Panc1 (cell line): ENCODE measurements at places on chromosomes 2 and 18. TPM values are rescaled to one million over a fixed set of nuclear protein-coding genes. Genes with fewer than 3 reads are reported as not detected.

- no peak for DNase-seq
Measured at GRCh38 chr2:179842498-179843153, 18.8 kb downstream of the ZNF385B start.

ASB1 gene
- 57.3 TPM for total RNA-seq

DNA sequence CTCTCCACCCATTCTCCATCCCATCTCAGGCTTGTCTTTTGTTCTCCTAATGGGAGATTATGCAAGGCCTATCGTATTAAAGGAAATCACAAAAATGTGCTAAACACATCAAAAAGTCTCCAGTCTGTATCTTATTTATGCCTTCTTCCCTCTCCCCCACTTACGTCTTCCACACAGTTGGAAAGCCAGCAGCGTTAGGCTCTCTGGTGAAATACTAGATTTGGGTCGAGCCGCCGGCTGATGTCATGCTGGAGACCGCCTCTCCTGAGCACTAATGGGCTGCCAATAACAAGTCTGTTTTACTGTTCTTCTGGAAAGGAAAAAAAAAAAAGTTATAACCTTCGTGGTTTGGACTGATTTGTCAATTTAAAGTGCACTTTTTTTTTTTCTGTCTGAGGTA lies 182.7 kb upstream of the SIX2 start:
- no peak for DNase-seq

TSPYL6 gene
- not detected for total RNA-seq

CKAP2L gene
- 27.0 TPM for total RNA-seq

DNA sequence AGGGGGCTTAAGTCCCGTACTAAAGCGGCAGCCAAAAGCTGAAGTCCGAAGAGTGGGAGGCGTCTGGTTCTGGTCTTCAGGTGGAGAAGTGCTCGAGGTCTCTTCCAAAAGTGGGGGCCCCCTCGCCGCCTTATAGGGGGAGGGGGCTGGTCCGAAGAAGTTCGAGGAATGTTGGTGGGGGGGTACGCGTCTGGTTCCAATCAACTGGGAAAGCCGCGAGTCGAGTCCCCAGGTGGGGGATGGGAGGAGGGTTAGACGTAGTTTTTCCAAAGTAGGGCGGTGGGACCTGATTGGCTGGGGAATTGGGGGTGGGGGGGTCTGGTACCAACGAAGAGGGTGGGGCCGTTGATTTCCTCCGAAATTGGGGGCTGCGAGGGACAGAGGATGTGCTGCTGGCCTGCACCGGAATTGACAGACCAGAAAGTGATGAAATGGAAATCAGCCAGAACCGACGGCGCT lies 594 bp downstream of the ITM2C start:
- no peak for DNase-seq

- no peak for DNase-seq
Measured at GRCh38 chr2:240958366-240959213, 39.8 kb upstream of the SNED1 start.

- no peak for DNase-seq
Measured at GRCh38 chr18:78739882-78740677, 239.5 kb upstream of the SALL3 start.

CFAP53 gene
- total RNA-seq, result 0.23 TPM

GRCh38 chr2:73823916-73824523 lies 4.7 kb upstream of the STAMBP start:
- peak; percentile 71 for DNase-seq

ARHGEF33 gene
- total RNA-seq, result 0.41 TPM

DNA sequence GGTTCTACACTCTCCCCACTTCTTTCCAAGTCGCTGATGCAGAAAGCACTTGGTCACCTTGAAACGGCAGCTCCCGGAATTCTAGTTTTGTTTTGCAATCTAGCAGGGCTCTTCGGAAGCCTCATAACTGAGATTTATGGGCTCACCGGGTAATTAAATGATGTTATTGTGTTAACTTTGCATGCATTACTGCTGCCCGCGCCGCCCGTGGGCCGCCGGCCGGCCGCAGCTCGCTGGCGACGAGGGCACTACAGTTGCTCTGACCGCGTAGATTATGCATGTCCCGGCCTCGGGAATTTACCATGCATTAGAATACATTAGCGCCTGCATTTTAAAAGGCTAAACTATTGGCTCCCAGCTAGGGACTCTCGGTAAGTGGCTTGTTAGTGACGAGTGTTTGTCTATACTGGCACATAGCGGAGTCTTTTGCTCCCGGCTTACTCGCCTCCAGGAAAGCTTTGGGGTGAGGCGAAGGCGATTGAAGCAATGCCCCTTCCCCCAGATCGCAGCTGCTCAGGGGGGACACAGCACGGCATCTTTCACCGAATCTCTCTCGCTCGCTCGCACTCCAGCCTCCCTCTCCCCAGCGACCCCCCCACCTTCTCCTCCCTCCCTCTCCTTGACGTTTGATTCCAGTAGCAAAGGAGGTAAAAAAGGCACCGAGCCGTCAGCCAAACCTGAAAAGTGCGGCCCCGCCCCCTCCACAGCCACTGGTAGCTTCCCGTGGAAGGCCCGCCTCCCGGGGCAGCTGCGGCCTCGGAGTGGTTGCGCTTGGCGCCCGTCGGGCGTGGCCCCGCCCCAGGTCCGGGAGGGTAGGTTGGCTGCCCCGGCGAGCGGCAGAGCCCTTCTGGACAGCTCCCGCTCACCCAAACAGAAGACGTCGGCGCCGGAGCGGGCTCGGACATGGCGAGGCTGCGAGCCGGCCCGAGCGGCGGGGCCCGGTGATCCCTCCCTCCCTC lies at the start of gene ONECUT2:
ONECUT2 (plus strand) TSS at position 839 of the 959 bp plus-strand sequence. CDS start 343 bp downstream, outside the sequence.
- DNase-seq, result no peak

GALR1 gene
- not detected for total RNA-seq

DNA sequence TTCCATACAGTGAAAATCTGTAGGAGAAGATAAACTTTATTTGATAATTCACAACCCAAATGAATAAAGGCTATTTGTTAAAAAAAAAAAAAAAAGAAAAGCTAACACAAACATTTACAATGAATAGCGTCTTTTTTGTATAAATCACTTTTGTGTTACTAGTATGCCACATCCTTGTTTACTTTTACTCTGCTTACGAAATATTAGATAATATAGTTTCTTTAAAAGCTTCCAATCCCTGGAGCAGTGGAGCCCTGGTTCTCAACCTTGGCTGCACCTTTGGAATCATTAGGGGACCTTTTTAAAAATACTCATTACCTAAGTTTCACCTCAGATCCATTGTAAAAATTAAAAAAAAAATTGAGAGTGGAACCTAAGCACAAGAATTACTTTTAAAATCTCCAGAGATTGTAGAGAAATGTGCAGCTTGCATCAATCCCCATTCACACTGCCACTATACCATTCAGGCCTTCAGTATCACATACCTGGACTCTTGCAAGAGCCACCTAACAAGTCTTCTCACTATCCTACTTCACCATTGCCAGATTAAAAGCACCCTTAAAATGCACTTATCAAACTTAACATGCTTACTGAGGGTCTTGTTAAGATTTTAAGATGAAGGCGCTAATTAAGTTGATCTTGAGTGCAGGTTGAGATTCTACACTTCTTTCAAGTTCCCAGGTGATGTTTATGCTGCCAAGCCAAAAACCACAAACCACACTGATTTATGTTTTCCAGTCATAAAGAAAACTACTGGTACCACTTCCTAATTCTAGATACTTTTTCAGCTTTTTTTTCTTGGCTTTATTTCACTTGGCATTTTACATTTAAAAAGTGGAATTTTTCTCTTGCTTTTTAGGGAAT lies 59.7 kb upstream of the ZC3H15 start:
- no peak for DNase-seq

OTOF gene
- 0.41 TPM for total RNA-seq

ITGB1BP1 gene
- total RNA-seq, result 153 TPM

DNA sequence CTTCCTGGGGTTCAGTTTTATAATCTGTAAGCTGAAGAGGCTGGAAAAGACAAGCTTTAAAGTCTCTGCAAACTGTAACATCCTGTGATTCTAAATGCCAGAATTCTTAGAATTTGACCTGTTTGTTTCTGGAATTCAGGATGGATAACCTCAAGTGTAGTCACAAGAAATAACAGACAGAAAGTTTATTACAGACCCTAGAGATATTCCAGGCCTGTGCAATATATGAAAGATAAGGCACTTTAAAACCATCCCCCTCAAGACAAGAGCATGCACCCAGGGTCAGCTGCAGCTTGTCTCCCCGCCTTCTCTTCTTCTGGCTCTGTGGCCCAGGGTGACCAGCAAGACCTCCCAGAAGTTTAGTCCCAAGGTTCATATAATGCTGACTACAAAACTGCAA lies 298.7 kb upstream of the ACVR2A start:
- DNase-seq, result no peak

DNA sequence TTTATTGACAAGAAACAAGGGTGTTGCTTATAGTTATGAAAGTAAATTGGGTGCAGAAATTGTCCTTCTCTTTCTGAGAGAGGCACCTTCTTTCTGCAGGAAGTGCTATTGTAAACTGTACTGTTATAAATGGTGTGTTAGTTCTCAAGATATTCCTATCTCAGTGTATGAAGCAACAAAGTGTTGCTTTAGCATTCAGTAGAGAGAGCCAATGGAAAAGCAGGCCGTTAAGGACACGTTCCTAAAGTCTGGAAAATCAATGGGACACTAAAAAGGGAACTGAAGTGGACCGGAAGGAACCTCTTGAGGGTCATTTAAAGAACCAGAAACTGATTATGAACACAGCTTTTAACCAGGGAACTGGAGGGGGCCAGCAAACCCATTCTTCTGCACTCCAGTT lies 510.0 kb upstream of the ZEB2 start:
- DNase-seq, result no peak

LBX2 gene
- 9.6 TPM for total RNA-seq

NPHP1 gene
- total RNA-seq, result 7.2 TPM

MYOM1 gene
- total RNA-seq, result 0.92 TPM

- DNase-seq, result no peak
Measured at GRCh38 chr18:11504962-11505361, 104.4 kb upstream of the SLC35G4 start.

DNA sequence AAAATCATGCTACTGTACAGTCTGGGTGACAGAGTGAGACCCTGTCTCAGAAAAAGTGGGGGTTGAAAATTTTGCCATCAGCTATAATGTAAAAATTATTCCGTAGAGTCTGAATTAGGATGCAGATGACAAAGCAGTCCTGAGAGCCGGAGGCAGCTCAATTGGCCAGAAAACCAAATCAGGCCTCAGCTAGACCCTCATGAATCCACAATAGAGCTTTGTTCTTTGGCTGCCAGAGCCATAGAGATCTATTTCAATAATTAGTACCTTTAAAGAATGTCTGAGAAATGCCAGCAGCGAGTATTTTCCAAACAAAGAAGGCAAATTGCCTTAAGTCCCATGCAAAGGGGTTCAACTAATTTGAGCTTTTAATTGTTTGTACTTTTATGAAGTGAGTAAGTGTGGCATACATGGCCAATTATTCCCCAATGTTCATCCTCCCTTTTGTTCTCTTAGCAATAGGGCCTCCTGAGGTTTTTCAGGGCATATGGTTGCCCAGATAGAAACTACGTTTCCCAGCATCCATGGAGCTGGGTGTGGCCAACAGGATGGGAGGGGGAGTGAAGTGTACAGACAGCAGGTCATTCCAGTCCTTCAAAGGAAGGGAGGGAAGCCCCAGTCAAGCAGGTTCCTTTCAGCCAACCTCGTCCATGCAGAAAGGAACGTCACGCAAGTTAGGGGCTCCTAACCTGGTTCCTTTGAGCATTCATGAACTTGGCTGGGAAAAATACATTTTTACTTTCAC lies 211.3 kb upstream of the APCDD1 start:
- DNase-seq, result no peak

ANKRD30BL gene
- not detected for total RNA-seq

GRCh38 chr18:62904396-62905285 lies 189.3 kb downstream of the PHLPP1 start:
- no peak for DNase-seq

GRCh38 chr18:23703987-23704384 lies 14.7 kb downstream of the LAMA3 start:
- no peak for DNase-seq

GRCh38 chr18:47978141-47978540 lies 47.7 kb upstream of the SMAD2 start:
- DNase-seq, result no peak

IL36RN gene
- total RNA-seq, result not detected

- DNase-seq, result no peak
Measured at GRCh38 chr2:191190861-191191552, 40.2 kb upstream of the STAT4 start.

GRCh38 chr2:166932032-166932431 lies 43.8 kb downstream of the XIRP2 start:
- DNase-seq, result no peak

DNA sequence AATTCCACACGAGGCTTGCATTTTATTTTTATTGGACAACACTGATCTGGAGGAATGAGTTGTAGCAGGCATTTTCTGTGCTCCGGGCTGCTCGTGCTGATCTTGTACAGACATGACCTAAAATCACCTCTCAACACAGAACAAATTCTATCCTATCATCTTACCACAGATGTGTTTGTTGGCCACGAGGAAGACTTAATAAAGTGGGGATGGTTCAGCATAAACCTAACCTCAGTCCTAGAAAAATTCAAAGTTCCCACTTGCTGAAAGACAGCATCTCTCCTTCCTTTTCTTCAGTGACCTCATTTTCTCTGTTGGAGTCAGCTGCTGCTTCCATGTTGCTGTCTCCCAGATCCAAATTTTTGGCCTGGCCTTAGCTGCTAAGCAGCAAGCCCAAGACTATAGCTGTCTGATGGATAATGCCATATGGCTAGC lies 45.3 kb downstream of the RBKS start:
- no peak for DNase-seq

DNA sequence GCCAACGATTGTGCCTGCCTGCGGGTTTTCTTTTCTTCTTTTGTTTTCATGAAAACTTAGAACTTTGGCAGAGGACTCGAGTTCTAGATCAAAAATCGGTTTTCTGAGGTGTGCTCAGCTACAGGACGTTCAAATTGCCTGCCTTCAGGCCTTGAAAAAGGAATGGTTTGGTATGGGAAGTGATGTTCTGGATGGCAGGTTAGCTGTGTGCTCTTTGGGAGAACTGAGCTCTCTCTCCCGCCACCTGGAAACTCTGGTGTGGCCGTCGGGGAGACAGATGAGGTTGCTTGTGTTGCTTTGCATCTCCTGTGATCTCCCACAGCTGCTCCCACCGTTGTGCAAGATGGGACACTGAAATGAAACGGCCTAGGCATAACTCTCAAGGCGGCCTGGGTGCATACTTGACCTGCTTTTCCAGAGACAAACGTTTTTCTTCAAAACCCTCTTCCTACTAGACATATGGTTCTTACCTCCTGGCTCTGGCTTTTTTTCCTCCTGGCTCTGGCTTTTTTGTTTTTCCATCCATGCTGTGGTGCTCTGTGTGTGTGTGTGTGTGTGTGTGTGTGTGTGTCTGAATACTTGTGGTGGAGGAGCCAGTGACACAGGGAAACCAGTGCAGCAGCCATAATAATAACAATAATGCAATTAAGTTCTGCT lies 2.0 kb downstream of the FMNL2 start:
- DNase-seq, result no peak

DNA sequence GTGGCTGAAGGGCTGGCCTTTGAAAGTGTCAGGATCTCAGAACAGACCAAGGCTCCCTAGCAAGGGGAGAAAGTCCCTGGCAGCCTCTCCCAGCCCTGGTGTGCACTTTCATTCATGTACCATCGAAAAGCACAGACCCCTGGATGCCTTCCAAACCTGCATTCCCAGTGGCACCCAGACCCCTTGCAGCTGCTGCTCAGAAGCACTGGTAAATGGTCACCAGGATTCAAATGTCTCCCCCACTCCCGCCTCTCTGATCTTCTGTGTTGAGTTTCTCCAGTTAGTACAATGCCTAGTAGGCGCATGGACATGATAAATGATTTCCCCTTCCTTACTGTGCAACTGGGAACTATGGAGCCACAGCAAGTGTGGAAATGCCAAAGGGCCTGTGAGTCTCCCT lies 180.0 kb downstream of the GLI2 start:
- DNase-seq, result no peak

- DNase-seq, result no peak
Measured at GRCh38 chr2:222514901-222515300, 90.6 kb downstream of the SGPP2 start.
